DMS 273 treated with DMSO at 0.1 percent for 48 hours (cell line): ENCODE measurements at places on chromosomes 6 and 20.
A peak's percentile ranks its signal among the peaks of the same experiment; 100 is the strongest.

- DNase-seq, result no peak
Observed at GRCh38 chr6:33195304-33196165, 3.3 kb upstream of the COL11A2 start.

- DNase-seq, result no peak
Observed at GRCh38 chr6:15654250-15654649, 8.6 kb downstream of the DTNBP1 start.

GRCh38 chr20:23507346-23507745, 16.4 kb downstream of the CST8 start:
- DNase-seq, result no peak

GRCh38 chr20:37797669-37798175, 103.9 kb downstream of the CTNNBL1 start:
- no peak for DNase-seq

- DNase-seq, result no peak
Observed at GRCh38 chr6:73349311-73349710, 4.8 kb downstream of the DPPA5 start.

DNA sequence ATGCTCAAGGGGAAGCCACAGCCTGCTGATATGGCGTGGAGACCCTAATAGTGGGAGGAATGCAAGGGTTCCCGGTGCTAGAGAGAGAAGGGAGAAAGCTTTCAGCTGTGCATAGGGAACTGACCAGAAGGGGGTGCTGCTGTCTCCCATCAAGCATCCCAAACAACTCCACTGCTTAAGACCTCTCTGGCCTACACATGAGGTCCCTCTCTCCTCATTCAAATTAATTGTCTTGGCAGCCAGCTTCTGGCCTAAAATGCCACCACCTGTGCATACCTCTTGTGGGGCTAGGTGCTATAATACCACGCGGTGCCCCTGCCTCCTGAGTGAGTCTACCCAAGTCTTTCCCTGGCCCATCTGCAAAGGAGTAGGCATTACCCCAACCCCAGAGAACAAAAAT, 14.5 kb downstream of the ADISSP start:
- peak; percentile 23 for DNase-seq

- no peak for DNase-seq
Observed at GRCh38 chr6:163387317-163387716, 27.2 kb upstream of the QKI start.

GRCh38 chr20:60331688-60332300, 373.6 kb downstream of the CDH26 start:
- DNase-seq, result no peak
